ENCODE measurements at places on chromosomes 1 and 21.

DNA sequence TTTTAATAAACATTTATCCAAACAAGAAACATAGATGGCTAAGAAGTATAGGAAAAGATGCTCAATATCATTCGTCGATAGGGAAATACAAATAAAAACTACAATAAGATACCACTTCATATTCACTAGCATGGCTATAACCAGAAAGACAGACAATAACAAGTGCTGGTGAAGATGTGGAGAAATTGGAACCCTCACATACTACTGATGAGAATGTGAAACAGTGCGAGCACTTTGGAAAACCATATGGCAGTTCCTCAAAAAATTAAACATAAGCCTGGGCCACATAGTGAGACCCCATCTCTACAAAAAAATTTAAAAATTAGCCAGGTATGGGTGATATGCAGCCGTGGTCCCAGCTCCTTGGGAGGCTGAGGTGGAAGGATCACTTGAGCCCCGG, 9.1 kb upstream of the TMEM54 start:
- no peak for DNase-seq

DNA sequence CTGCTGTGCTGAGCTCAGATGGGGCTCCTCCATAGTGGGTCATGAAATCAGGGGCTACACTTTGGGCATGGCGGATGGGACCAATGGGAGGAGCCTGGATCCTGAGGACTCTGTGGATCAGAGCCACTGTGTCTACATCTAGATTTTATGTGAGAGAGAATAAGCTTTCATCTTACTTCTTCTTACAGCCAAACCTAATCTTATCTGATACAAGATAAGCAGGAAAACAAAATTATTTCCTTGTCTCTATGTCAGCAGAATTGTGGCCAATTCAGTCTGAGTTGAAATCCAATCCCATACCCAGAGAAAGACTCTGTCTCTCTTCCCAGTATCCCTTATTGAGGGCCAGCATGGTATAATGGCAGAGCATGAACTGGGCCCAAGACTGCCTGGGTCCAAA, 56.2 kb downstream of the KIF14 start:
- no peak for DNase-seq

DNA sequence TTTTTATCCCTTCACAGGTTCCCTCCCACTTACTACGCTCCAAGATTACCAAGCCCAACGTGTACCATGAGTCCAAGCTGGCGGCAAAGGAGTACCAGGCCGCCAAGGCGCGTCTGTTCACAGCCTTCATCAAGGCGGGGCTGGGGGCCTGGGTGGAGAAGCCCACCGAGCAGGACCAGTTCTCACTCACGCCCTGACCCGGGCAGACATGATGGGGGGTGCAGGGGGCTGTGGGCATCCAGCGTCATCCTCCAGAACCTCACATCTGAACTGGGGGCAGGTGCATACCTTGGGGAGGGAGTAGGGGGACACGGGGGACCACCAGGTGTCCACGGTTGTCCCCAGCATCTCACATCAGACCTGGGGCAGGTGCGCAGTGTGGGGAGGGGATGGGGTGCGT, 65.7 kb downstream of the POFUT2 start:
- no peak for DNase-seq

GRCh38 chr1:177256153-177257075, 85.7 kb downstream of the BRINP2 start:
- no peak for DNase-seq

- DNase-seq = peak; percentile 48
Observed at GRCh38 chr1:6052543-6053205, 7.0 kb downstream of the KCNAB2 start.

DNA sequence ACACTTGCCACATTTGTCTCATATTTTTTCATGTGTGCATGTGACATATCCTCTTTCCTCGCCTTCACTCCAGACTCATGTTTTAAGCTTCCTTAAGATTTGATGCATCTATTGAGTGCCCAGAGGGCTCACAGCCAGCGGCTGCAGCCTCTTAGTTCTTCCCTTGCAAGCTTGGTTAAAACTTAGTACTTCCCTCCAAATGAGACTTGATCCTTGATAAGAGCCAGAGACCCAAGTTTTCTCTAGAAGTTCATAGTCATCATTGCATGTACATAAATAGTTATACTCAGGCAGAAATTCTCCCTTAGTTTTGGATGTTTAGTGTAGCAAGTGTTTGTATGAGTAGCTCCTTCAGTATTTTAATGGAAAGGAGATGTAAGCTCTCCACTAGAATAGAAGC, 337.6 kb upstream of the B3GALT2 start:
- DNase-seq = no peak

DNA sequence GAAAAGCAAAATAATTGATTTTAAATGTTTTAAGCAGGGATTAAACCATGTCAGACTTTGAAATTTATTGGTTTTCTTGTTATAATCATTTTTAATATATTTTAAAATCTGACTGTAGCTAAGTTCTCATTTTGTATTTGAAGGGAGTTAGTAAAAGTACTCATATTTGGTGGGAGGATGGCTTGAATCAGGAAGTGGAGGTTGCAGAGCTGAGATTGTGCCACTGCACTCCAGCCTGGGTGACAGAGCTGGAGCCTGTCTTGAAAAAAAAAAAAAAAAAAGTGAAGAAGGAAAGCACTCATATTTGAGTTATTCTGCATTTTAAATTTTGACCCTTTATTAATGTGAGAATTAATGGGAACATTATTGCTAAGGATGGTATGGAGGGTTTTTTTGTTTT, 106.0 kb downstream of the RABGAP1L start:
- no peak for DNase-seq

- DNase-seq = no peak
Observed at GRCh38 chr1:178011465-178011828, 41.6 kb upstream of the SEC16B start.

- no peak for DNase-seq
Observed at GRCh38 chr1:64223329-64224151, 20.1 kb downstream of the UBE2U start.

GRCh38 chr21:31872452-31873274, at the start of gene HUNK:
Gene HUNK (plus strand): TSS chr21:31873020. CDS start chr21:31873675, 655 bp downstream.
- no peak for DNase-seq

GRCh38 chr1:119784191-119784781, 15.6 kb upstream of the HMGCS2 start:
- no peak for DNase-seq

- no peak for DNase-seq
Observed at GRCh38 chr1:205304046-205304694, 17.4 kb downstream of the NUAK2 start.

GRCh38 chr1:9253453-9254105, 19.0 kb downstream of the H6PD start:
- no peak for DNase-seq

DNA sequence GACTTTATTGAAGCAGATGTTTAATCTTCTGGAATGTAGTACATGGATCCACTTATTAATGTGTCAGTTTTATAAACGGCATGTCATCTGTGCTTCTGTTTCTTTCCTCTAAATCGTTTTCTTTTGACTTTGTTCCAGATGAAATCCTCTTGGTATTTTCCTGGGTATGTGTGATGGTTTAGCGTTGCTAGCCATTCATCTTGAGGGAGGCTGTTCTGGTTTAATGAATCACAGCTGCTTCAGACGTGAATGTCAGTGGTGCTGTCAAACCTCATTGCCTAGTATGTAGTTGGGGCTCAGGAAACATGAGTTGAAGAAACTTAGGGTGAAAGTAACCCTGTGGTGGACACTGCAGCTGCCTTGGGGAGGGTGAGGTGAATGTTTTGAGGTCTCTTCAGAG, 33.2 kb downstream of the KCNK1 start:
- no peak for DNase-seq

GRCh38 chr1:101317590-101317989, 80.8 kb downstream of the S1PR1 start:
- DNase-seq = no peak

- DNase-seq = no peak
Observed at GRCh38 chr1:201545851-201546492, 7.0 kb downstream of the NAV1 start.

DNA sequence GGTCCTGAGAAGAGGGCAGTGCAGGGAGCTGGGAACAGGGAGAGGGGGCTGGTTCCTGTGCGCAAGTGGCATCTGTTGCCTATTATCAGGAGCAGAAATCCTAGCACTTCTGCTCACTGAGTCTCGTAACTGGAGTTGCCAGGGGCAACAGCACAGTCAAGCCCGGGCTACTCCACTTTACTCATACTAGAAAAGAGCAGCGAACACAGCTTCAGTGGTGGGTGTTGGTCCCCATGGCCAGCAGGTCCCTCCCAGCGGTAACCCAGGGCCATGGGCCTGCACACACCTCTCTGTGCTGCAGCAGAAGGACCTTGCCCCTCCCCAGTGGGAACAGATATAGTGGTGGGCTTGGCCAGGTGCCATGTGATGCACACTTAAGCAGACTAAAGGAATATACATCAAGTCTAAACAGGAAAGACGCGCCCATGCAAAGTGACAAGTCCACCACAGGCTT, 8.5 kb downstream of the PYCR2 start:
- DNase-seq = no peak

DNA sequence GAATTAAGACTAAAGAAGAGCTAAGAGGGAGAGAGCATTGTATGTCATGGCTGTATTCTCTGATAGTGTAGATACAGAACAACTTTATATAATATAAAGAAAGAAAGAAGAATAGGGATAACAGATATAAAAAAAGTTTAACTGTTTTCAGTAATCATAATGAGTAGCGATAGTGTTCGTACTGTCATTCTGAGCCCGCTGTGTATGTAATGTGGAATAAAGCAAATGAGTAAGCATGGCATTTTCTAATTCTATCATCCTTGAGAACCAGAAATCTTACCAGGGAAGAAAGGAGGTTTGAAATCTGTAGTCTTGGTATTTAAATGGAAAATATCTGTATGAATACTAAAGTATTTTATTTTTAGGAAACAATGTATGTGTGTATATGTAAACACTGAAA, 46.7 kb upstream of the SSX2IP start:
- DNase-seq = no peak

- DNase-seq = no peak
Observed at GRCh38 chr1:151534662-151535278, 5.3 kb upstream of the TUFT1 start.

DNA sequence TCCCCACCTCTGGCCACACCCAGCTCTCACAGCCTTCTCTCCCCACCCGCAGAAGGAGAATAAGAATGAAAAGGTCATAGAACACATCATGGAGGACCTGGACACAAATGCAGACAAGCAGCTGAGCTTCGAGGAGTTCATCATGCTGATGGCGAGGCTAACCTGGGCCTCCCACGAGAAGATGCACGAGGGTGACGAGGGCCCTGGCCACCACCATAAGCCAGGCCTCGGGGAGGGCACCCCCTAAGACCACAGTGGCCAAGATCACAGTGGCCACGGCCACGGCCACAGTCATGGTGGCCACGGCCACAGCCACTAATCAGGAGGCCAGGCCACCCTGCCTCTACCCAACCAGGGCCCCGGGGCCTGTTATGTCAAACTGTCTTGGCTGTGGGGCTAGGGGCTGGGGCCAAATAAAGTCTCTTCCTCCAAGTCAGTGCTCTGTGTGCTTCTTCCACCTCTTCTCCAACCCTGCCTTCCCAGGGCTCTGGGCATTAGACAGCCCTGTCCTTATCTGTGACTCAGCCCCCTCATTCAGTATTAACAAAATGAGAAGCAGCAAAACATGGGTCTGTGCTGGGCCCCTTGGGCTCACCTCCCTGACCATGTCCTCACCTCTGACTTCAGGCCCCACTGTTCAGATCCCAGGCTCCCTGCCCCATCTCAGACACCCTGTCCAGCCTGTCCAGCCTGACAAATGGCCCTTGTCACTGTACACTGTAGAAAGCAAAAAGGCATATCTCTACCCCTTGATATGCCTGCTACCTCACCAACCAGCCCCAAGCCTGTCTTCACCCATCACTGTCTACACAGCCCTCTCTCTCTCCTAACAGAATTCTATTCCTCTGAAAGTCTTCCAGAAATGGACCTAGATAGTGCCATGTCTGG, 3.2 kb downstream of the S100A9 start:
- no peak for DNase-seq

- DNase-seq = no peak
Observed at GRCh38 chr1:84121360-84121759, 22.7 kb upstream of the PRKACB start.

DNA sequence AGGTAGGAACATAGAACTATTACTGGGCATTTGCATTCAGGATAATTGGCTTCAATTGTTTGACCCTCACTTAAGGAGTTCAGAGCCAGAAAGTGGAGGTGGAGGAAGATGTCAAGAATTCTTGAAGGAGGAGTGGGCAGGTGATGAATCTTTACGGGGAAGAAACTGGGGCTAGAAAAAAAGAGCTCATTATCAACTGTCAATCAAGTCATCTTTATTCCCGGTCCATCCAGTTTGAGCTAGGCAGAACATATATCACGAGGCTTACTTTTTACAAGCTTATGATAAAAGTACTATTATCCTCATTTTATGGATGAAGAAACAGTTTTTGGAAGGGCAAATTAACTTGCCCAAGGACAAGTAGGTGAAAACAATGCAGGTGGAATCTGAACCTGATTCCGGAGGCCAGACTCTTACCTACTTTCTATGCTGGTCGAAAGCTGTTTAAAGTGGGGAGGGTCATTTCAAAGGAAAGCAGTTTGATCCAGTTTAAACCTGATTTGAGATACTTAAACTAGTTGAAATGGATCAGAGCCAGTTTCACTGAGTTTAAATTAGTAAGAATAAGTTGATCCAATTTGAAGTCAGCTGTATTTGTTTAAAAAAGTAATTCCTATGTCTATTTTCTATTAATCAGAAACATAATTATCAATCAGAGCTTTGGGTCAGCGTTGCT, 13.3 kb upstream of the NBL1 start:
- DNase-seq = no peak

DNA sequence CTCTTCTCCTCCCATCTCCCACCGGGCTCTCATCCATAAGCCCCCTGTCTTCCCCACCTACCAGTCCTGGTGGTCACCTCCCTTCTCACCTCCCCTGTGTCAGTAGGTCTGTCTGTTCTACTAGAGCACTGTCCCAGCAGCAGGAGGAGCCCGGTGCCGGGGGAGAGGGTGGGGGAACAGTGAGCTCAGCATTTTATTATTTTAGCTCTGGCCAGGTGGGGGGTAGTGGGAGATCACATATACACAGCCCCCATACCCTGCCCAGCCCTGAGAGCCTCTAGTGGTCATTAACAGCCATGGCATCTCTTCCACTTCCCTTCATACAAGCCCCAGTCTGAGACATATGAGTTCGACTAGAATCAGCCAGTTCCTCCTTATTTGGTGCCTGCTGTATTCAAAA, at the start of gene TMOD4:
Gene TMOD4, minus strand, starts transcription at position 119 of the 400 bp plus-strand sequence. CDS start 1,106 bp downstream, outside the sequence.
- no peak for DNase-seq

- no peak for DNase-seq
Observed at GRCh38 chr1:19112891-19113696, 97.0 kb downstream of the UBR4 start.

- DNase-seq = no peak
Observed at GRCh38 chr1:174875306-174875705, 124.4 kb upstream of the CACYBP start.

GRCh38 chr1:151790940-151791651, 796 bp upstream of the TDRKH start:
- no peak for DNase-seq
